ENCODE measurements at places on chromosomes 2 and 18. TPM values are rescaled to one million over a fixed set of nuclear protein-coding genes. Genes with fewer than 3 reads are reported as not detected.

DNER gene
- not detected for total RNA-seq

ZNF407 gene
- 22.9 TPM for total RNA-seq

DPYSL5 gene
- total RNA-seq: not detected

CNNM3 gene
- 44.2 TPM for total RNA-seq

DNA sequence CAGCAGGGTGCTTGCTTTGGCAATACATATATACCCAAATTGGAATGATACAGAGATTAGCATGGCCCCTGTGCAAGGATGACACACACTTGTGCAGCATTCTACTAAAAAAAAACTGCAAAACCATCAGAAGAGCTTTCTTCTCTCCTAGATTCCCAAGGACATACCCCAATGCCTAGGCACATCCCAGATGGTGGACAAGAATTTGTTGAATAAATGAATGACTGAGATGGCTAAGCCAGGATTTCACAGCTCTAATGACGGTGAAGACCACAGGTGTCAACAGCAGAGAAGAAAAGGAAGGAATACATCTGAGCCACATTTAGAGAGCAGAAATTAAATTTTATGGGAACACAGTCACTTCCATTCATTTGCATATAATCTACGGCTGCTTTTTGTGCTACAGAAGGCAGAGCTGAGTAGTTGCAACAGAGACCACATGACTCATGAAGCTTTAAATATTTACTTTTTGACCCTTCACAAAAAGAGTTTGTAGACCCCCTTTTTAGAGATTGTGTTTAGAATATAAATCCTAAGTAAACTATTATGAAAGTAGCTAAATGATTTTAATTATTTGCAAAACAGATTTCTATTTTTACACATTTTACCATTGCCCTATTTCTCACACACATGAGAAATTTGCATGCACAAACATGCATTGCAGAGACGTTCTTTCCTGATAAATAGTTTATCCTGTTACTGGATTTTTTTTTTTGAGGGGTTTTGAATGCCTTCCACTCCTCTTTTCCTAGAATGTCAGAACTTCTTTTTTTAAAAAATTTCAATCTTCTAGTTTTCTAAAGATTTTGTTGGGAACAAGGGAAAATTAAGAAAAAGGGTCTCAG, 119.0 kb downstream of the PMAIP1 start:
- no peak for DNase-seq

DNA sequence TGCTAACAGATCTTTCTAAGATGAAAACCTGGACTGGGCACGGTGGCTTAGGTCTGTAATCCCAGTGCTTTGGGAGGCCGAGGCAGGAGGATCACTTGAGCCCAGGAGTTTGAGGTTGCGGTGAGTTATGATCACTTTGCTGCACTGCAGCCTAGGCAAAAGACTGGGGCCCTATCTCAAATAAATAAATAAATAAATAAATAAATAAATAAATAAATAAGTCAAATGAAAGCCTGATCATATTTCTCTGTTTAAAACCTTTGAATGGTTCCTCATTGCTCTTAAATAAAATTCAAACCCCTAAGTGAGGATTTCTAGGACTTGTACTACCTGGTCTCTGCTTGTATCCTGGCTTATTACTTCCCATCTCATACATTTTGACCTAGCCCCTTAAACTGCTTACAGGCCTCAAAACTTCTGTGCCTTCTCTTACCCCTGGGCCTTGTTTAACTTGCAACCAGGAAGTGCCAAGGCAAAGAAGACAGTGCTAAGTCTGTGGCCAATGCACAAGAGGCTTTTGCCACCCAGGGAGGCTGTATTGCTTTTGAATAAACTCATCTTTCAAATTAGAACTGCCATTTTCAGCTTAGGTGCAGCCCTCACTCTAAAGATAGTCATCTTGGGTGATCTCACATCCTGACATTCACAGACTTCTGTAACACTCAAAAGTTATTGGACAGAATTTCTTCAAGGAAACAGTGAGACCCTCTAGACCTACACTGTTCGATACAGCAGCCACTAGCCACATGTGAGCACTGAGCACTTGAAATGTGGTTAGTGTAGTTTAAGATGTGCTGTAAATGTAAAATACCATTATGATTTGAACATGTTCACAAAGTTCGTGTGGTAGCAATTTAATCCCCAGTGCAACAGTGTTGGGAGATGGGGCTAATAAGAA, 73.7 kb downstream of the POLE4 start:
- DNase-seq: no peak

DNA sequence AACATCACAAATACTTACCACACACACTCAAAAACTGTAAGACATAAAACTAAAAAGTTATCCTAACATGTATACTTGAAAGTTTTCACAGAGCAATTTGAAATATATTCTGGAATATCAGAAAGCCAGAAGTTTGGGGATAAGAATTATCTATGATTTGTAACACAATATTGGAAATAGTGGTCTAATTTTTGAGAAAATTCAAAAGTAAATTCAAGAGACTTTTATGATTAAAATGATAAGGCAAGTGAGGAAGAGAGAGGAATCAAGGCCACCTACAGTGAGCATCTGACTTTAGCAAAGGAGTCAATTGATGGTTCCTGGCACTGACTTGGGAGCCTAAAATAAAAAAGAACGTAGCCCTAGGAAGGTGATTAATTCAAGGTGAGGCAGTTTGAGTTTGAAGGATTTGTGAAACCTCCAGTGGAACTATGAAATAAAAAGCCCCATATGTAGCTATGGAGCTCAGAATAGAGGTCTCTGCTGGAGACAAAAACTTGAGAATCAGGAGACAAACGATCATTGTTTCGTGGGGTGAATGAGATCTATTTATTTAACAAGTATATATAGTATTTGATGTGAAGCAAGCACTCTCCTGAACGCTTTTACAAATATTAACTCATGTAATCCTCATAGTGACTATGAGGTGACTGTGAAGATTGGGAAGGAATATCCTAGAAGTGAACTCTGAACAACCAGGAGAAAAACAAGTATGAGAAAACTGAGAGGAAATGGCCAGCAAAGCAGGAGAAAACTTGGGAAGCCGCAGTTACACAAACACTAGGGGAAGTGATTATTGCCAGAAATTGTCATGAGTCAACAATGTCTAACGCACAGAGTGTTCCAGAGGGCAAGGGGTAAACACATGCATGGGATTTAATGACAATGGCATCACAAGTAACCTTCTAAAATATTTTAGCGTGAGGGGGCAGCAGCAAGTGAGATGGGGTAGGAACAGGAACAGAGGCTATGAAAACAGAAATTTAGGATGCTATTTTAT, 12.8 kb downstream of the TFPI start:
- DNase-seq: no peak

Data from T-cell (primary cell).